ENCODE measurements at places on chromosomes 1 and 21.
A peak's percentile ranks its signal among the peaks of the same experiment; 100 is the strongest.

GRCh38 chr1:243432136-243432535, 176.3 kb downstream of the SDCCAG8 start:
- H3K27me3 ChIP-seq, result no peaks in the 10 kb centered on the region
- no peak overlapping the region for H3K27ac ChIP-seq
- no peak for DNase-seq
- peaks cover 4% of the 10 kb centered on the region for H3K36me3 ChIP-seq
- no peak overlapping the region for H3K4me3 ChIP-seq

GRCh38 chr1:40389322-40389803, 15.8 kb downstream of the SMAP2 start:
- H3K27me3 ChIP-seq, result no peaks in the 10 kb centered on the region
- H3K4me1 ChIP-seq, result peaks cover 90% of the 10 kb centered on the region
- H3K4me3 ChIP-seq, result peak overlapping the region; percentile 44
- DNase-seq, result no peak

DNA sequence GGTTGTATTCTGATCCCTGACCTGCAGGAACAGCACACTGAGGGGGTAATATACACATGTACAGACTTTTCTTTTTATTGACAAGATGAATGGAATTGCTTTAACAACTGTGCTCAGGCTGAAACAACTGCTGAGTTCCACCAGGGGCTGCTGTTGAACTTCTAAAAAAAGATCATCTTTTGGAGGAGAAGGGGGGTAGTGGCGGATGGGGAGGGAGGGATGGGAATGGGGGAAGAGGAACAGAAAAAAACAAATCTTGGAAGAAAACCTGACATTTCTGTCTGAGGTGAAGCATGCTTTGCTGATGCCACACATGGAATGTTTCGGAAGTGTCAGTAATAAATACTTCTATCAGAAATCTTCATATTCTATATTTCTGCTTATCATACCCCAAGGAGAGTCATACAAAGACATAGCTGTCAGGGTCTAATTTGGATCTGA, 75.0 kb downstream of the RWDD3 start:
- no peaks in the 10 kb centered on the region for H3K4me1 ChIP-seq
- H3K36me3 ChIP-seq, result no peaks in the 10 kb centered on the region
- no peak for DNase-seq
- H3K4me3 ChIP-seq, result no peak overlapping the region
- no peaks in the 10 kb centered on the region for H3K27me3 ChIP-seq

DNA sequence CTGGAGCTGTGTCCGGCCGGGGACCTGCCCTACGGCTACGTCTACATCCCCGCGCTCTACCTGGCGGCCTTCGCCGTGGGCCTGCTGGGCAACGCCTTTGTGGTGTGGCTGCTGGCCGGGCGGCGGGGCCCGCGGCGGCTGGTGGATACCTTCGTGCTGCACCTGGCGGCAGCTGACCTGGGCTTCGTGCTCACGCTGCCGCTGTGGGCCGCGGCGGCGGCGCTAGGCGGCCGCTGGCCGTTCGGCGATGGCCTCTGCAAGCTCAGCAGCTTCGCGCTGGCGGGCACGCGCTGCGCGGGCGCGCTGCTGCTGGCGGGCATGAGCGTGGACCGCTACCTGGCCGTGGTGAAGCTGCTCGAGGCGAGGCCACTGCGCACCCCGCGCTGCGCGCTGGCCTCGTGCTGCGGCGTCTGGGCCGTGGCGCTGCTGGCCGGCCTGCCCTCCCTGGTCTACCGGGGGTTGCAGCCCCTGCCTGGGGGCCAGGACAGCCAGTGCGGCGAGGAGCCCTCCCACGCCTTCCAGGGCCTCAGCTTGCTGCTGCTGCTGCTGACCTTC, 412 bp downstream of the GPR25 start:
- H3K27ac ChIP-seq, result no peak overlapping the region
- peaks cover 9% of the 10 kb centered on the region for H3K27me3 ChIP-seq
- no peak overlapping the region for H3K4me3 ChIP-seq
- DNase-seq, result no peak
- no peaks in the 10 kb centered on the region for H3K36me3 ChIP-seq
- peaks cover 34% of the 10 kb centered on the region for H3K4me1 ChIP-seq

DNA sequence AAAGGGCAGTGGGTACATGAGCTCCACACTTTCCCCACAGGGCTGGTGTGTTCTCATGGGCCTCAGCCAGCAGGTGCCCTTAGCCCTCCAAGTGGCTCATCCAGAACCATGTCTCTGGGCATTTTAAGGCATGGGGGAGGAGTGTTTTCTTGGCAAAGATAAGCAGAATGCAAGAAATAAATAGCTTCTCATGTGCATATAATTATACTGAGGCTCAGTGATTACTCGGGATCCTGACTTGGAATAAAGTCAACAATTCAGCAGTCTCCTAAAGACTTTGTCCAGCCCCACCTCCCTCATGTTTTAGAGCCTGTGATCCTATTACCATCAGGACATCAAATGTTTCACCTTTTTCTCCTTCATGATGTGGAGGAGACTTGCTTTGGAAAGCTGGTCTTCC, 92.7 kb upstream of the COG2 start:
- H3K27me3 ChIP-seq, result no peaks in the 10 kb centered on the region
- no peaks in the 10 kb centered on the region for H3K36me3 ChIP-seq
- H3K4me3 ChIP-seq, result no peak overlapping the region
- no peak for DNase-seq
- H3K27ac ChIP-seq, result no peak overlapping the region
- H3K4me1 ChIP-seq, result no peaks in the 10 kb centered on the region

- H3K4me1 ChIP-seq, result peaks cover 18% of the 10 kb centered on the region
- H3K36me3 ChIP-seq, result peaks cover 23% of the 10 kb centered on the region
- DNase-seq, result no peak
- peak overlapping the region; percentile 76 for H3K27ac ChIP-seq
These were observed 642 bp upstream of the ST3GAL3 start for GRCh38 chr1:43706598-43707189.

GRCh38 chr1:110874324-110875215, 1.6 kb downstream of the CD53 start:
- no peaks in the 10 kb centered on the region for H3K27me3 ChIP-seq
- peaks cover 4% of the 10 kb centered on the region for H3K36me3 ChIP-seq
- H3K4me3 ChIP-seq, result peak overlapping the region; percentile 94
- no peak for DNase-seq
